NCI-H82 (cell line): ENCODE measurements at places on chromosomes 16 and 17.

DNA sequence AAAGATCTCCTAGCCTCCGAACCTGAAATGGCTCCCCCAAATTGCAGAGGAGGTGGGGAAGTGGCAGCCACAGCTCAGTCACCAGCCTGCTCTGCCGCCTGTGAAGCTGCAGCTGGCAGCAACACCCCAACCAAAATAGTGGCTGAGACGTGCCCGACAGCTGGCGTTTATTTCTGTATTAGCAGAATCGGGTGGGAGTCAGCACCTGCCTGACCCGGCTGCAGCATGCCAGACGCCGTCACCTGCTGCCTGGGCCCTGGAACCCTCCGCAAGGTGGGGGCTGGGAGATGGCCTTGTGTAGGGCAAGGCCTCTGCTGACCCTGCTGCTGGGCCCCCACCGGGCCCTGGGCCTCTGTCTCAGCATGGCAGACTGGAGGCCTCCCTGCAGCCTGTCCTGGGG lies 17.5 kb upstream of the PABPN1L start:
- no peak for DNase-seq

GRCh38 chr17:4152471-4152870 lies 9.5 kb downstream of the CYB5D2 start:
- no peak for DNase-seq

DNA sequence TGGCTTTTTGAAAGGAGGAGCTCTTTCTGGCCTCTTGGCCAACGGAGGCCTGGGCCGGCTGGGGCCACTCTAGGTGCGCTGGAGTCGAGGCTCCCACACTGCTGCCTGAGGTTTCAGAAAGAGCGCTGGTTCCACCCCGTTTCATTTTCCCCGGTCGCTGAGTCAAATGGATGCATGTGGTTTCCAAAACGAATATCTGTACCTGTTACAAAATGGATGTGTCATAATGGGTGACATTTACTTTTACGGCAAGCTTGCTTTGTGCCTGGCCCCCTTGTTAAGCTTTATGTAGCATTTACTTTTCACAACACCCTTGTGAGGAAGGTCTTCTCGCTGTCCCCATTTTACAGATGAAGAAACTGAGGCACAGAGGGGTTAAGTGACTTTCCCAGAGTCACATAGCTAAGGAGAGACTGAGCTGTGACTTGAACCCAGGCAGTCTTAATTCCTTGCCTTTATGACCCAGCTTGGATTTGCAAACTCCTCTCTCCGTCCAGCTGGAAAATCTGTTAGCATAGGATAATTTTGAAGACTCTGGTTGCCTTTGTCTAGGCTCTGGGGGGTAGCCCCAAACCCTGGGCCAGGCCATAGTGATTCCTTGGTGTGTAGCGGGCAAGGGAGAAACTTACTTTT lies 10.6 kb downstream of the KSR1 start:
- no peak for DNase-seq

DNA sequence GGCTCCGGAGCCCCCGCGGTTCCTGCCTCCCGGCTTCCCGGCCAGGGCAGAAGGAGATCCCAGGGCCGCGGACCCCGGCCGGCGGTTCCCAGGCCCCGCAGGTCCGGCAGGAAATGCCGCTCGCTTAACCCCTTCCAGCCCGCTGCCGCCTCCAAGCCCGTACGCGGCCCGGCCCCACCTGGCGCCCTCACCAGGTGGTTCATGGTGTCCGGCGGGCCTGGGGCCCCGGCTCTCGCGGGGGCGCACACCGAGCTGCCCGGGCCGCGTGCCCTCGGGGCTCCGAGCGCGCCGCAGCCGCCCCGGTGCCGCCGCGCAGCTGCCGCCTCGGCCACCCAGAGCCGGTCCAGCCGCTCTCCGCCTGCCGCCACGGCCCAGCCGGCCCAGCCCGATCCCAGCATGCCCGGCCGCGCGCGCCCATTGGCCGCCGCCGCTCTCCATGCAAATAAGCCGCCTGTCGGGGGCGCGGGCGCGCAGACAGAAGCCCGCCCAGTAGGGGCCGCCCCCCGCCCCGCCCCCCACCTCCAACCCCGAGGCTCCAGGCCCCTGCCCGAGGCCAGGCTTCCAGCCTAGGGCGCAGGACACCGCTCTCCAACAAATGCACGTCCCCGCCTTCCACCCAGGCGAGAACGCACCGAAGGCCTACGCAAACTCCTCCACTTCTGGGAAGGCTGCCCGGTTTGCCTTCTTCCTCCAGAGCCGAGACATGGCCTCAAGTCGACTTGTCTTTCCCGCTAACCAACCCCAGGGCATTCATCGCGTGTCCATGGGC lies at the start of gene BCAR1:
BCAR1 (minus strand) TSS at position 345 of the 769 bp plus-strand sequence; CDS start at position 203, 142 bp downstream.
- DNase-seq: peak; percentile 89

DNA sequence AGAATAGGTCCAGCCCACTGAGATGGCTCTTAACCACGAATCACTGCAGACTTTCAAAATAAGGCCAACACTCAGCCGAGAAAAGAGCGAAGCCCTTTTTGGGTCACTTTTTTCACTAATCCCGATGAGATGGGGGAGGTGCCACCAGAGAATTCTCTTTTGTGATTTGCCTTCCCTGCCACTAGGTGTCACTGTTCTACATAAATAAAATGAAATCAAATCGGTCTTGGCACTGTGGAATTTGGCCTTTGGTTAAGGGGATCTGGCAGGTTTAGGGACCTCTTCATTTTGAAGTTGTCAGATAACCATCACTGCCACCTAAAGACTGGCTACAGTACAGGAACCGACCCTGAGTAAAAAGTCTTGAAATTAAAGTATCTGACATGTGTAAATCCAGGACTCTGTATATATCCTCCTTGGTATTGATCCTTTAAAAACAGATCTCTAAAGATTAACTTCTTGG lies 147.0 kb downstream of the HS3ST4 start:
- peak; percentile 88 for DNase-seq

GRCh38 chr17:2935632-2936031 lies 127.8 kb downstream of the OR1D5 start:
- no peak for DNase-seq
